ENCODE measurements at places on chromosomes 12 and 14.

DNA sequence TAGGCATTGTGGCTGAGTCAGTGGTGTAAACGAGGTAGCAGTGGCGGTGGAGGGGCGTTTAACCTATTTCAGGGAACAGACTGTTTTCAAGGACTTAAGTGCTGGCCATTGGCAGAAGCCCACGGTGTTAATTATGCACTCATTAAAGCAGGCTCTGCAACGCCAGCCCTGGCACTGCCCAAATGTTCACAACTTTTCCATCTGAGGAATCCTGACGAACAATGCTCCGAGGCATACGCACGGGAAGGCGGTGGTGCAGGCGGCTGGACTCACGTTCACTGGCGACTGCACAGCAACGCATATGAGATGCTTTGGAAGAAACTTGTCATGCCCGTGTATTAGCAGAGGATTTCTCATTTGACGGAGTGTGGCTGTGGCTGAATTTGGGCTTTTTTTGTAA lies 70.6 kb upstream of the SLC24A4 start:
- DNase-seq = no peak

DNA sequence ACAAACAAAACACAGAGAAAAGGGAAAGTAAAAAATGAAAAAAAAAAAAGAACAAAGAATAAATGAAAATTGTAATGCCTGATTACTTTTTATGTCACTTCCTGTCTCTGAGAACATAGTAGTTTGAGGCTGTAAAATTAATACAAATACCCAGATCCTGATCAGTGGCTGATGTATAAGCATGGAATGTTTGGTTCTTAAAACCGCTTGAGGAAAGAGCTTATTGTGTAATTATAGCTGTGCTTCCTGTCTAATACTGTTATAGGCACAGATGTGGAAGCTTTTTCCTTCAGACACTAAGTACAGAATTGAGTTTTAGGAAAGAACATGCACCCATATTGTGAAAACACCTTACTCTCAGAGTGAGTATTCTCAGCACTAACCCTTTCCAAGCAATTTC lies 86.9 kb downstream of the AVPR1A start:
- DNase-seq = no peak

- DNase-seq = no peak
Observed at GRCh38 chr12:75533239-75533638, 21.8 kb upstream of the KRR1 start.

DNA sequence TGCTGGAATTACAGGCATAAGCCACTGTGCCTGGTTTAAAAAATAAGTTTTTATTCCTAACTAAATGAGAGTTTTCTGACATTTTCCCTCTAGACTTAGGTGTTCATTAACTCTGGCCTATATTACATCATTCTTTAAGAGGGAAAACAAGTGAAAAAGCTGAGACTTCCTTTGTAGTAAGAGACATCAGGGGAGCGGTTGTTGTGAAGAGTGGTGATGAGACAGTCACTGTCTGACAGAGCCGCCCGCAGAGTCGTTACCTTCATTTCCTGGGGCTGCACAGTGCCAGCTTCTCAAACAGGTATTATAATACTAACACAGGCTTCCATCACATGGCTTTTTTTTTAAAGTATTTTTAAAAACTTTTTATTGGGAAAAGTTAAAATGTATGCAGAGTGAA lies 19.7 kb upstream of the TDRD9 start:
- DNase-seq = no peak

GRCh38 chr14:105818712-105819005 lies 292.3 kb downstream of the TMEM121 start:
- DNase-seq = no peak

- DNase-seq = no peak
Observed at GRCh38 chr12:52182384-52182783, 9.4 kb downstream of the KRT80 start.

GRCh38 chr14:64478634-64479250 lies 13.4 kb downstream of the AKAP5 start:
- peak; percentile 14 for DNase-seq

GRCh38 chr12:66312189-66312588 lies 9.9 kb downstream of the HELB start:
- DNase-seq = no peak

DNA sequence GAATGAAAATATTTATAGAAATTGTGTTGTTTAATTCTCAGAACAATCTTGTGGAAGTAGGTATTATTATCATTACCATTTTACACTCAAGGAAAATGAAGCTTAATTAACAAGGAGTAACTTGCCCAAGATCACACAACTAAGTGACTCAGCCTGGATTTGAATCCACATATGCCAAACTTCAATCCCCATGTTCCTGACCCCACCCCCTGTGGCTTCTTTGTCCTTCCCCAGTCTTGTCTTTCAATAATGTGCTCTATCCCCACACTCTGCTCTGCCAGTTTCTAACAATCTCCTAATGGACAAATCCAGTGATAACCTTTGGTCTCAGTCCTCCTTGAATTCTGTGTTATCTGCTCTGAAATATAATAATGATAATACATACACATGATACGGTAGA lies 355.2 kb downstream of the BMP4 start:
- DNase-seq = no peak

- DNase-seq = no peak
Observed at GRCh38 chr14:99258341-99258861, 13.6 kb downstream of the BCL11B start.

DNA sequence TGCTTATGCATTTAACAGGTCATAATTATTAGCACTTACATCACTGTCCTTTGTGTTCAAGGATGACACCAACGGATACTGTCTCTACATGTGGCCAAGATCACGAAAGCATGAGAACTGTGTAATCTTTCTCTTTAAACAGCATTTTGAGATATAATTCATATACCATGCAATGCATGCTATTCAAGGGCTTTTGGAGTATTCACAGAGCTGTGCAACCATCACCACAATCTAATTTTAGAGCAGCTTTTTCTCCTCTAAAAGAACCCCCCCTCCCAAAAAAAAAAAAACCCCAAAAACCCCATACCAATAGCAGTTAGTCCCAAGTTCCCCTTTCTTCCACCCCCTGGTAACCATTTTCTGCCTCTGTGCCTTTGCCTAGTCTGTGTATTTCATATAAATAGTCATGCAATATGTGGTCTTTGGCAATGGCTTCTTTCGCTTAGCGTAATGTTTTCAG lies 60.6 kb downstream of the SPRING1 start:
- DNase-seq = no peak

DNA sequence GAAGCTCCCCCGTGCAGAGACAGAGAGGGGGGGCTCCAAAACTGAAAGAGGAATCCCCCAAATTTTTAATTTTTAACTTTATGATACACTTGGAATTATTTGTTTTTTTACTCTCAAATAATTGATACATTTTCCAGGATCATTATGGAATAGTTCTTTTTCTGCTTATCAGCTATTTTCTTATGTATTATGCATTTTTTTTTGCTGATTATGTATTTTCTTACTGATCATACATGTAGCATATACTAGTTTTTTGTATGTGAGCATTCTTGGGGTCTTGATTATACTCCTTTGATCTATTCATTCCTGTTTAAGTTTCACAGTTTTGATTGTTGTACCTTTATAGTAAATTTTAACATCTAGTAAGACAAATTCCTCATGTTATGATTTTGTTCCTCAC lies 55.5 kb upstream of the LDHB start:
- DNase-seq = no peak

- DNase-seq = no peak
Observed at GRCh38 chr14:53692885-53693284, 263.7 kb downstream of the BMP4 start.

DNA sequence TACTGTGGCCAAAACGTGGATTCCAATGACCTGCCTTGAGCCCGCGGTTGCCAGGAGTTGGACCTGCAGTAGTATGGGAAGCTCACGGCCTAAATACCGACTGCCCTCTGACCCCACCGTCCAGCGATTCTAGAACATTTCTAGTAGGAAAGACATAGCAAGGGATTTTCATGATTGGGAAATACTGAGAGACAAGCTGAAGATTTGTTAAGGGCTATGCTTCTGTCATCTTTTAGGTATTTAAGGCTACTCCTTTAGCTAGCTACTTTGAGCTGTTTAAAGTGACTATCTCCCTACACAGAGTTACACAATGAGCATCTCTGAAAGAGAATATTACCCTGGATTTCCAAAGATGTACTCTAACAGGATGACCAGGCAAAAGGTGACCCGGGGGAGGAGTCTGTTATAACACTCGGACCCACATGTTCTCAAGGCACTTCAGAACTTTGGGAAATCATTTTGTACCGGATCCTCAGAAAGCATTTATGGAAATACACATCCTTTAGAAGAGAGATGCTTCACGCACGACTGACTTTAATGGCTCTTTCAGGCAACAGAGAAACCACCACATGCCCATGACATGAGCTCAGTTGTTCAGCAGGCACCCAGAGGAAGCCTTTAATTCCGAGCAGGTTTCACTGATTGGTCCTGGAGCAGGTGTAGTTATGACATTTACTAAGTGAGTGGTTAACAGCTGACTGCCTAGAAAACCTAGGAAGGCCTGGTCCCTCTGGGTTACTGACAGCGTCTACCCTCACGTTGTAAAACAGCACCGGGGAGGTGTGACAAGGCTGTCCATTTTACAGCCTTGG lies 4.2 kb downstream of the BAG5 start:
- DNase-seq = no peak

DNA sequence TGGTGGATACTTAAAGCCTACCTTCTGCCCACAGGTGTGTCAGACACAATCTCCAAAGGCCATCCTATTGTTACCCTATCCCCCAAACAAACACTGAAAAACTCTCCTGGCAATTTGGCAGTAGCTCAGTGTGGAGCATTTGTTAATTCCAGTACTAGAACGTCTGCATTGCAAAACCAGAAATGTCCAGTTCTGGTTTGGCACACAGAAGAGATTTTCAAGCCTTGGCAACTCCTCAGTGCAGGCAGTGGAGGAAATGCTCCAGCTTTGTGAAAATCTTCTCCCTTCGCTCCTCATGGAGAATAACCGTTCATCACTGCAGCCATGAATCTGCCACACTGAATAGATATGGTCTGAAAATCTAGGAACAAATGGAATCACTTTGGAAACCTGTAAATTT lies 5.3 kb upstream of the SOCS2 start:
- DNase-seq = no peak

DNA sequence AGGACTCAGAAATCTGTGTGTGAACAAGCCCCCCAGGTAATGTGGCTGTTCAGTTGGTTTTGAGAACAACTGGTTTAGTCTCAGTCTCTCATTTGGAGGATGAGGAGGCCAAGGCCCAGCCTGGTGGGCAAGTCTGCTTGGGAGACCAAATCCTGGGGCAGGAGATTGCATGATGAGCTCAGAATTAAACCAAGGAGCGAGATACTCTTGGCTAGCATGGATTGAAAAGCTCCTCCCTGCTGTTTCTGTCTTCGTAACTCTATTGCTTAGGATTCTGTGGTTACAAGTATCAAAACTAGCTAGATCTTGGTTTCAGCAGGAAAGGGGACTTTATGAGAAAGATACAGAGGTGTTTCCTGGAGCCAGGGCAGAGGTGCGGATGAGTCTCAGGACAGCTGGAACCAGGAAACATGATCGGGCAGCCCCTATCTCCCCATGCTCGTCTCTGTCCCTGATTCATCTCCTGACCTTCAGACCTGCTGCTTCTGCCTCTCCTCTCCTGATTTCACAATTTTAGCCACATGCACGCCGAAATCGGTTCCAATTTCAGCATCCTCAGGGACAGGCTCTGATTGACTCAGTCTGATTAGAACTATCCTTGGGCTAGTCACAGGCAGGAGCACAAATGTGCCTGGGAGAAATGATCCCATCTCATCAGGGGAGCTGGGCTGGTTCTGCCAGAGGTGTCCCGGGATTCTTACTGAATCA lies 40.2 kb upstream of the RIN3 start:
- DNase-seq = no peak

DNA sequence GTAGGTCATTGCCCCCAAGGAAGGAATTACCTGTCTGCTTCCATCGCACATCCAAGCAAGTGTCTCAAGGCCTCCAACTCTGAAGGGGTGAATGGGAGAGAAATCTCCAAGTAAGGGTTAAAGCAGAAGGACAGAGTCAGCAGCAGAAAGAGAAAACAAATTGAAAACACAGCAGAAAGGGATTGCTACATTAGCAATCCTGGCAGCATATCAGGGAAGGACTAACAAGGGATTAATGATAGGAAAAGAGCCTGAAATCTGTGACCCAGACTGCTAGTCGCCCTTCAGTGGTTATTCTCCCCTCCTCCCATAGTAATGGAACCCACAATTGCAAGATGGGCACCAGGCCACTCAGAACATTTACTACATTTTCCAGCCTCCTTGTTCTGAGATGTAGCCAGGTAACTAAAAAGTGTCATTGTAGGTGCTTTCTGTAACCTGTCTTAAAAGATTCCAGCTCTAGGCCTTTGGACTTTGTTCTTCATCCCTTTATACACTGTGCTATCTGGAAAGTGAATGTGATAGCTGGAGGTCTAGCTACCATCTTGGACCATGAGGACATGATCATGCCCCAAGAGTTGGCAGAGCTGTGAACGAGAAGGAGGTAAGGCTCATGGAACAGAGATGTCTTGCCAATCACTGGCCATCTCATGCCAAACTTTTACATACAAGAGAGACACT lies 36.0 kb downstream of the MAP3K9 start:
- DNase-seq = no peak

- no peak for DNase-seq
Observed at GRCh38 chr14:100054316-100055075, 10.7 kb upstream of the EVL start.

- DNase-seq = no peak
Observed at GRCh38 chr12:45477526-45477925, 252.0 kb upstream of the ARID2 start.

DNA sequence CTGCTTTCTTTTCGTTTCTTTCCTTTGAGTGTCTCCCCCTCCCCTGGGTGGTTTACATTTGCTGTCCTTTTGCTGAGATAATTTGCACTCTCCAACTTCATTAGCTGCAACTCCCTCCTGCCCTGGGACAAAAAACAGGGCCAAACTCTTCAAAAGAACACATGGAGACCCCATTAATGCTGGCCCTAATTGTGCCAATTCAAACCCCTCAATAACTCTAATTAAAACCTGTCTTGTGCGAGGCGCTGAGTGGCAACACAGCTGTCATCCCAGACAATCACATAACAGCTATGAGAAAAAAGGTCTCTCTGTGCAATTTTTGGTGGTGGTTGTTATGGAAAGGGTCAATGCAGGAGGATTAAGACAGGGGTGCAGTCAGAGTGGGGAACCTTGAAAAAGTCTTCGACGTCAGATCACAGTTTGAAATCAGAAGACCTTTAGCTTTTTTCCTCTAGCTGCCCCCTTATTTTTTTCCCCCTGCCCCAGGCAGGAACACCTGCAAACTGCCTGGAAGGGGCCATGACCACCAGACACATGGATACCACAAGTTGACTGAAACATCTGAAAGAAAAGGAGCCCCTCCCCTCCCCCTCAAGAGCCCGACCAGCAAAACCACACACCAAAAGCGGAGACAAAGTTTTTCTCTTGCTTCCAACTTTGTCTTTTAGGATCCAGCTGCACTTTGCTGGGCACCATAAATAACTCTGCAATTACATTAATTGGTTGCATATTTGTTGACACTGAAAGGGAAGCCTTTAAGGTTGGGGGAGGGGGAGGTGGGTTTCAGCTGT lies 26.5 kb upstream of the SMOC1 start:
- no peak for DNase-seq

- no peak for DNase-seq
Observed at GRCh38 chr12:128726886-128727285, 96.9 kb downstream of the SLC15A4 start.
